ENCODE measurements at places on chromosomes 13 and 19.

DNA sequence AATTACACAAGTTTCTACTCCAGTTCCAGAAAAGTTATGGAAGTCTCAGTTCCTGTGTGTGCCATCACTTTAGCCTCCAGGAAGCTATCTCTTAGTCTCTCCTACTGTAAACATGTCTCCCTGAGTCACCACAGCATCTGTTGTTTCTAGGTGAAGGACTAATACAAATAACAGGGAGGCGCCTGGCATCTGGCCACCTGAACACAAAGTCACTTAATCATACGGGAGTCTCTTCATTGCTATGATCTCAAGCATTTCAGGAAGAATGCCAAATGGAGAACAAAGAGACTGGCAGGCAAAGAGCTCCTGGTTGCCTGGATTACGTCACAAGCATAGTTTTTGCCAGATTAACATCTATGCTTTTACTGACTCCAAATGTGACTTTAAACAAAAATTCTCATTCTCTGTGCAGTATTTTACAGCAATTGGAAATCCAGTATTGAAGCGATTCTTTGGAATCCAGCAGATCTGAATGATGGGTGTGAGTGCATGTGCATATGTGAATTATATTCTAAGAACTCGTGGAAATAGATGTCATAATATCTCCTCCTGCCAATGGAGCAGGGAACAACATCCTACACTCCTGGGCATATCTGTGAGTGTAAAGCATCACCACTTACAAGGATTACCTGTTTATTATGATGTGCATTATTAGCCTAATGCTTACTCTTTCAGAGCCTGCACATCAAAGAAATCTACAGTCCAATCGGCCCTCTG is 572.8 kb downstream of the PCDH9 start:
- DNase-seq, result no peak

GRCh38 chr19:6459262-6460098 is at the start of gene SLC25A23:
Gene SLC25A23 (minus strand): TSS chr19:6459792. CDS start chr19:6459628, 164 bp downstream.
- peak; percentile 80 for DNase-seq

DNA sequence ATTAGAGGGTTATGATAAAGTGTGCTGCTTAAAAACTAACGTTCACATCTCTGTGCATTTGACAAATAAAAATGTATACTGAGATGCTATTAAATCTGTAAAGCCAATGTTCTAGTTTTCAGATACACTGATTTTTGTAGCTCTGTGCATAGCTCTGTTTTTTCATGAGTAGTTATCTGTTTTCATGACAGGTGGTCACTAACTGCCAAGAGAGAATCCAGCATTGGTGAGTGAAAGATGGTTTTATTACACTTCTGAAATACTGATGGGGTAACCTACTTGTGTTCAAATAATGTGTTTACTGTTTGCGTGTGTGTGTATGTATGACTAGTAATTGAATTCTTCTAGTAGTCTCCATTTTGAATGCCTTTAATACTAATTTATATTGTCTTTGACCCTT is 29.0 kb downstream of the URI1 start:
- DNase-seq, result no peak

- no peak for DNase-seq
These were observed 522.0 kb upstream of the KLHL1 start for GRCh38 chr13:70630247-70630646.

GRCh38 chr19:17447704-17448130 is 751 bp downstream of the TMEM221 start:
- no peak for DNase-seq

DNA sequence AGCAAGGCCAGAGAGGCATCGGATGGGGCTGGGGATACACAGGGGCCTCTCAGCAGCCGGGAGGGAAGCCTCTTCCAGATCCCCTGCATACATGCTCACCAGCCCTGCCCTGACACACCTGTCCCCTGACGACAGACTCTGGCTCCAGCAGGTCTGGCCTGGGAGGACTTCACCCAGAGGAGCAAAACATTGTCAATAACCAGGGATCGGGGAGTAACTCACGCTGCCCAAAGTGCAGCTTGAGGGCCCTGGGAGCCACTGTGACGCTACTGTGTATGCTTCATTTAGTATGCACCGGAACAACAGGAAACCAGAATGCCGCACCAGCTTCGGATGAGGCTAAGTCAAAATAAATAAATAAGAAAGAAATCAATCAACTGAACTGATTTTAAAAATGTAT is 12.4 kb upstream of the CD22 start:
- no peak for DNase-seq
